ENCODE measurements at places on chromosomes 4 and X. TPM values are rescaled to one million over a fixed set of nuclear protein-coding genes. Genes with fewer than 3 reads are reported as not detected.

Gene RNF150
- total RNA-seq: 3.2 TPM

DNA sequence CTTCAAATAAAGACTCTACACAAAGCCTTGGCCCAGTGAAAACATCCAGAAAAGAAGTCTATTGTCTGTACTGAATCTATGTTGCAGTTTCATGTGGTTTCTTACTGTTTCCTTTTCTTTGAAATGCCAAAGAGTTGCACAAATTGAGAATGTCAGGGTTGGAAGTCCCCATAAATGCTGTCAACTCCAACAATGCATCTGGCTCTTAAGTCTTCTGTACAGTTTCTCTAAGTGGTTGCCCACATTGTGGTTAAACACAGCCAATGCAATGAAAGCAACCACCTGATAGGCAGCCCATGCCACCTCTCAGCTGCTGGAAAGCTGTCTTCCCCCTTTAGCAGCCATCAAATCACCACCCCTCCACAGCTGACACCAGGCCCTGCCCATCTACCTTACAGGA lies 67.2 kb upstream of the C1GALT1C1 start:
- no peak overlapping the region for H3K27ac ChIP-seq
- H3K27me3 ChIP-seq: no peaks in the 10 kb centered on the region
- no peak overlapping the region for H3K4me3 ChIP-seq
- no peaks in the 10 kb centered on the region for H3K36me3 ChIP-seq

DNA sequence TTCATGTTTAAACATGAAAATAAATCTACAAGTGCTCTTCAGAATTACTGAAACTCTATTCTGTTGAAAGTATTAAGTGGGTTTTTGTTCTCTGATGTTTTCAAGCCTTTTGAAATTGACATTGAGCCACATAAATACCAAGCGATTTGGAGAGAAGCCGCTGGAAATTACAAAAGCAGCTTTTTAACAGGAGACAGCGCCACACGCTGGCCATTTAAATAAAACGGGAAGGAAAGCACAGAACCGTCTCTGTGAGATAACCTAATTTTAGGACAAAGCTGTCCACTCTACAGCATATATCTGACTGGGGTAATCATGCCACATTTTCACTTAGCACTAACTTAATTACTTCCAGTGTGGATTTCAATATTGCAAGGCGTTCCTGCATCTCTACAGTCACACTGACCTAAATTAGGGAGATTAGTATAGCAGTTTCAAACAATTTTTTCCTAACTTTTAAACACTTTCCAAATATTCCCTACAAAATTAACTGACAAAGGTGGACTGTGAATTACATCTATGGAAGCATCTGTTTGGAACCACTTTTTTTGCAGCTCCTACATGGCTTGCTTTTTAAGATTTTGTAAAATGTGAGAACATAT lies 6.8 kb upstream of the ANOS1 start:
- no peaks in the 10 kb centered on the region for H3K36me3 ChIP-seq
- no peak overlapping the region for H3K4me3 ChIP-seq
- H3K27me3 ChIP-seq: no peaks in the 10 kb centered on the region
- no peak for DNase-seq
- no peaks in the 10 kb centered on the region for H3K4me1 ChIP-seq
- H3K27ac ChIP-seq: no peak overlapping the region

DNA sequence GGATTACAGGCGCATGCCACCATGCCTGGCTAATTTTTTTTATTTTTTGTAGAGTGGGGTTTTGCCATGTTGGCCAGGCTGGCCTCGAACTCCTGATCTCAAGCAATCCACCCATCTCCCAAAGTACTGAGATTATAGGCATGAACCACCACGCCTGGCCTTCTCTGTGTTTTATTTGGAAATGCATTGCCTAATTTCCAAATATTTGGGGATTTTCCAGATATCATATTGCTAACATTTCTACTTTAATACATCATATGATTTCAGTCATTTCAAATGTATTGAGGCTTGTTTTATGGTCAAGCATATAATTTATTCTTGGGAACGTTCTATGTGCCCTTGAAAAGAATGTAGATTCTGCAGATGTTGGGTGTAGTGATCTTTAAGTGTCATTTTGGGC lies 38.8 kb downstream of the FGF2 start:
- H3K27me3 ChIP-seq: no peaks in the 10 kb centered on the region
- no peak overlapping the region for H3K4me3 ChIP-seq
- H3K4me1 ChIP-seq: no peaks in the 10 kb centered on the region
- no peak overlapping the region for H3K27ac ChIP-seq

GRCh38 chr4:77074981-77075855 lies 571 bp downstream of the CCNI start:
- H3K4me3 ChIP-seq: peak overlapping the region; percentile 65
- H3K27ac ChIP-seq: peak overlapping the region; percentile 95
- DNase-seq: peak; percentile 88
- no peaks in the 10 kb centered on the region for H3K27me3 ChIP-seq

DNA sequence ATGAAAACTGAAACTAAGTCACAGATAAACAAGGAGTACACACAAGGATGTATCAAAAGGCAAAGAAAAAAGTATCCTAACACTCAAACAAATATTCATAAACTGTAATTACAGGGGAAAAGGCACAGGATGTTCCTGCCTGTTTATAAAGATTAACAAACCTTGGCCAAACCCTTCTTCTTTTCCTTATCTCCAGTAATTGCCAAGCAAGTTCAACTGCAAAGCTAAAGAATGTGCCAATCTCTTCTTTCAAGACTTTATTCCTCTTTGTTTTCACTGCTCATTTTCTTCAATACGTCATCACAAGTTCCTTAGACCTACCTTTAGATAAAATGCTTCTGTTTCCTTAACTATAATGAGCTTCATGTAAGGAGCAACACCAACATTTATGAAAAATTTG lies 171.2 kb downstream of the AMELX start:
- no peak overlapping the region for H3K4me3 ChIP-seq
- no peak overlapping the region for H3K27ac ChIP-seq
- DNase-seq: no peak
- no peaks in the 10 kb centered on the region for H3K27me3 ChIP-seq

DNA sequence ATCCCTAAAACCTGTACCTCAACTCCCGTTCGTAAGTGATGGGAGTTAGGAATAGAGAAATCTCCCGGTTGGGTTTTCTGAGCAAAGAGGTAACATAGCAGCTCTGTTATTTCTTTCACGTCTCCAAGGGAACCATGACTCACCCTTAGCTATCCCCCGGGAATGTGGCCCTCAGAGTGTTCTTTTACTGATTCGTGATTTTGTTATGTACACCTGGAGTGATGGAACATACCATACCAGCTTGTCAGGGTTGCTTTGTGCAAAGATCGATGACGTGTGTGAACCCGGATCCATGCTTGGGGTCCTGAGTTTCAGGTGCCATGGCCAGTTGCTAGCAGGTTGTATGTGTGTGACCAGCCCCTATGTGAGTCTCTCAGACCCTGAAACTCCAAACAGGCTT lies 52.6 kb downstream of the HPRT1 start:
- H3K4me1 ChIP-seq: no peaks in the 10 kb centered on the region
- no peak overlapping the region for H3K4me3 ChIP-seq
- no peak overlapping the region for H3K27ac ChIP-seq
- H3K27me3 ChIP-seq: no peaks in the 10 kb centered on the region

DNA sequence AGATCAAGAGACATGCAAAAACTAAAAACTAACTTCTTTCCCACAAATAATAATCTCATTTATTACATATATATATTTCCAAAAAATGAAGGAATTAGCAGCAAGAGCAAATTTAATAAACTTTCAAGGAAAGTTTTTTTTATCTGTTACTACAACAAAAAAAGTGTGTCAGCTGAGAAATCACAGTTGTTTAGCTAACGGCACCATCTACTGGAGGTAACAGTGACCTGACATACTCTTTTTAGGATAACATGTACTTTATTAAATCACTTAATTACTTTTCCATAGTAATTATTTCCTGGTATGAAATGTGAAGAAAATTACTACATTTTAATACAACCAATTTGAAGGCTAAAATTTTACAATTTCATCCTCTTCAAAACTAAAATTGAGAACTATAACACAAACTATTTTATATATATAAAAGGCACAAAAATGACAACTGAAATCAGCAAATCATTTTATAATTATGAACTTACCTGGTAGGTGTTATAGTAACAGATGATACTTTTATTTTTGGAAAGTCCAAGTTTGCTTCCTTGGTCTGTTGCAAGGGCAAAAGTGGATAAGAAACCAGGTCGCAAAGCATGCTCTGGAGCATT lies 9.1 kb downstream of the LAMTOR3 start:
- H3K4me3 ChIP-seq: no peak overlapping the region
- H3K4me1 ChIP-seq: peaks cover 3% of the 10 kb centered on the region
- H3K27me3 ChIP-seq: no peaks in the 10 kb centered on the region

DNA sequence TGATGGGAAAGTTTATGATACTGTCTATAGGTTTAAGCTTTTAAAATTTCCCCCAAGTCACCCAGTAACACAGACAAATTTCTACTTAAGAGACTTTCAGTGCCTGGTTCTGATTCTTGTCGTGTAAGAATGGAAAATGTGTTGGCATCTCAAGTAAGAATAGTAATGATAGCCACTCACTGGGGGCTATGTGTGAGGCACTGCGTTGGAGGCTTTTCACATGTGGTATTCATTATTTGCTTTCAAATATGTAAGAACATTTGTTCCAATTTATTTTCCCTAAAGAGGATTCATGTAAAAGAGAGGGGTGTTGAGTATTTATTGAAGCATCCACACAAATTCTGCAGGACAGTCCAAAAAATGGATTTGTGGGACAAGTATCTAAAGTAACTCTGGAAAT lies 143.6 kb downstream of the FNIP2 start:
- H3K4me3 ChIP-seq: no peak overlapping the region
- no peaks in the 10 kb centered on the region for H3K4me1 ChIP-seq
- H3K27me3 ChIP-seq: no peaks in the 10 kb centered on the region
- no peak overlapping the region for H3K27ac ChIP-seq
- DNase-seq: no peak
